Thymus (tissue), 14 donors: ENCODE measurements at places on chromosomes 1 and 21.
A peak's percentile ranks its signal among the peaks of the same experiment; 100 is the strongest.

GRCh38 chr1:14777516-14778506 lies 179.3 kb downstream of the KAZN start:
- DNase-seq: no peak

GRCh38 chr21:30979054-30979453 lies 59.2 kb downstream of the KRTAP19-8 start:
- DNase-seq: no peak

GRCh38 chr21:35754583-35754982 lies 305.7 kb downstream of the SETD4 start:
- no peak for DNase-seq

GRCh38 chr1:9558946-9559545 lies 19.8 kb downstream of the SLC25A33 start:
- DNase-seq: no peak

- peak; percentile 35 for DNase-seq
Observed at GRCh38 chr1:212981571-212982328, 31.4 kb downstream of the VASH2 start.

GRCh38 chr1:51305371-51305823 lies 25.0 kb downstream of the TTC39A start:
- DNase-seq: no peak

DNA sequence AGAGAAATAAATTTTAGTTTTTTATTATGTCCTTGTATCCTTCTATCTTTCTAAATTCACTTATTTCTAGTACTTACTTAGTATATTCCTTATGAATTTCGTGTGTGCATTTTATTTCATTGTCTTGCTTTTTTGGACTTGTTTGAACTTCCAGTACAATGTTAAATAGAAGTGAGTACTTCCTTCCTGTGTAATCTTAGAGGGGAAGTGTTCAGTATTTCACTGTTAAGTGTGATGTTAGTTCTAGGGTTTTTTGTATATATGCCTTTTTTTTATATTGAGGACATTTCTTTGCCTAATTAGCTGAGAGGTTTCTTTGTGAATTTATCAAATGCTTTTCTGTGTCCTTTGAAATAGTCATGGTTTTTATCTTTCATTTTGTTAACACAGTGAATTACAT lies 10.7 kb downstream of the LYPLAL1 start:
- no peak for DNase-seq

GRCh38 chr1:19476450-19477190 lies 8.7 kb downstream of the CAPZB start:
- DNase-seq: no peak

- no peak for DNase-seq
Observed at GRCh38 chr1:84884671-84885389, 8.2 kb downstream of the LPAR3 start.

GRCh38 chr1:212700892-212701819 lies 1.5 kb upstream of the BATF3 start:
- no peak for DNase-seq

DNA sequence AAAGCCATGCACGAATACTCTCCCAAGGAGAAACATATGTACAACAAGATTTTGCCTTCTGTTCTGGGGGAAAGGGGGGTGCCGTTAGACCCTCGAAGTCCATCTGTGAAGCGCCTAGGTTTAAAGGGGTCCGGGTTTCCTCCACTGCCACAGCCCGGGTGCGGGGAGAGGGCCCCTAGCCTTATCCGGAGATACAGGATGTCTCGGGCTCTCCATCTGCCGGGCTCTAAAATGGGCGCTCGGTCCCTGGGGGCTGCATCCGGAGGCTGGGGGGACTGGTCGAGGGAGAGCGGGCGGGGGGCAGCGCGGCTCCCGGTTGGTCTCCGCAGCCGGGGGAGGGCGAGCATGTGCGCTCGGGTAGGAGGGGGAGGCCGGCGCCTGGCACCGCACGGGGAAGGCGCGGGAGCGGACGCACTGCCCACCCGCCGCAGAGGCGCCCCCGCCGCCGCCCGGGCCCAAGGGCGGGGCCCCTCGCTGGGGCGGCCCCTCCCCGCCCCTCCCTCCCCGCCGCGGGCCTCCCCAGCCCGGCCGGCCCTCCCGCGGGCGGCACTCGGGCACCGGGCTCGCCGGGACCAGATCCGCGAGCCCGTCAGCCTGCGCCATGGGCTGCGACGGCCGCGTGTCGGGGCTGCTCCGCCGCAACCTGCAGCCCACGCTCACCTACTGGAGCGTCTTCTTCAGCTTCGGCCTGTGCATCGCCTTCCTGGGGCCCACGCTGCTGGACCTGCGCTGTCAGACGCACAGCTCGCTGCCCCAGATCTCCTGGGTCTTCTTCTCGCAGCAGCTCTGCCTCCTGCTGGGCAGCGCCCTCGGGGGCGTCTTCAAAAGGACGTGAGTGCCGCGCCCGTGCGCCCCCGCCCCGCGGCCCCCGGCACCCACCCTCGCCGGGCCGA lies 63.1 kb downstream of the ELK4 start:
- DNase-seq: no peak

GRCh38 chr1:75503221-75503974 lies 107.5 kb downstream of the SLC44A5 start:
- no peak for DNase-seq

DNA sequence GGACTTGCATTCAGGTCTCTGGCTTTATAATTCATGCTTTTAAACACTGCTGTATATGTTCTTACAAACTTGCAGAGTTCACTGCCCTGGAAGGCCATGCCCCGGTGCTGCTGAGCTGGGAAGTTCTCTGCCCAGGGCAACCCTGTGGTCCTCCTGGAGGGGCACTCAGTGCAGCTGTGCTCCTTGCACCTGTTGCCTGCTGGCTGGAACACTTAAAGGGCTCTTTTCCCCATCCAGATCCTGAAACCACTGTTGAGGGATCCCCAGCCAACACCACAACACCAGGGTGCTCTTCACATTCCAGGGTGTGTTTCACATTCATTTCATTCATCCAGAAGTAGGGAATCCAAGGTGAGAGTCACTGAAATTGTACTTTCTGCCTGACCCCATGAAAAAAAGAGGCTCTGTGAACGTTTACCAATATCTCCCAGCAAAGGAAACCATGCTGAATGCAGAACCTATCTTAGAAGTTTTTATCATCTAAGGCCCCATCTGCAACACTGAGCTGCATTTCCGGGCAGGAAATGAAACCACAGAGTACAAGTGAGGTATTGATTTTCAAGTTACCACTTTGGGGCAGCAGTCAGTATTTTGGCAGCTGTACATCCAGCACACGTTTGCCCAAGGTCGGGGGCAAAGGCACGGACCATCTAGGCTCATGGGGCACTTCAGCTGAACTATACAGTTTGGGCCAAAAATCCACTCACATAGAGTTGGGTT lies 16.4 kb upstream of the KIAA0040 start:
- DNase-seq: peak; percentile 83

DNA sequence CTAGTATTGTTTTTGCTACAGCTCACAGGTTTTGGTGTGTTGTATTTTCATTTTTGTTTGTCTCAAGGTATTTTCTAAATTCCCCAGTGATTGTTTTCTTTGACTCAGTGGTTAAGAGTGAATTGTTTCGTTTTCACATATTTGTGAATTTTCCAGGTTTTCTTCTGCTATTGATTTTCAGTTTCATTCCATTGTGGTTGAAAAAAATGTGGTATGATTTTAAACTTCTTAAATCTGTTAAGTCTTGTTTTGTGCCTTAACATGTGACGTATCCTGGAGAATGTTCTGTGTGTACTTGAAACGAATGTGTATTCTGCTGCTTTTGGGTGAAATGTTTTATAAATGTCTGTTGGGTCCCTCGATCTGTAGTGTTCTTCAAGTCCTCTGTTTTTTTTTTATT lies 117.9 kb downstream of the KIF26B start:
- no peak for DNase-seq

DNA sequence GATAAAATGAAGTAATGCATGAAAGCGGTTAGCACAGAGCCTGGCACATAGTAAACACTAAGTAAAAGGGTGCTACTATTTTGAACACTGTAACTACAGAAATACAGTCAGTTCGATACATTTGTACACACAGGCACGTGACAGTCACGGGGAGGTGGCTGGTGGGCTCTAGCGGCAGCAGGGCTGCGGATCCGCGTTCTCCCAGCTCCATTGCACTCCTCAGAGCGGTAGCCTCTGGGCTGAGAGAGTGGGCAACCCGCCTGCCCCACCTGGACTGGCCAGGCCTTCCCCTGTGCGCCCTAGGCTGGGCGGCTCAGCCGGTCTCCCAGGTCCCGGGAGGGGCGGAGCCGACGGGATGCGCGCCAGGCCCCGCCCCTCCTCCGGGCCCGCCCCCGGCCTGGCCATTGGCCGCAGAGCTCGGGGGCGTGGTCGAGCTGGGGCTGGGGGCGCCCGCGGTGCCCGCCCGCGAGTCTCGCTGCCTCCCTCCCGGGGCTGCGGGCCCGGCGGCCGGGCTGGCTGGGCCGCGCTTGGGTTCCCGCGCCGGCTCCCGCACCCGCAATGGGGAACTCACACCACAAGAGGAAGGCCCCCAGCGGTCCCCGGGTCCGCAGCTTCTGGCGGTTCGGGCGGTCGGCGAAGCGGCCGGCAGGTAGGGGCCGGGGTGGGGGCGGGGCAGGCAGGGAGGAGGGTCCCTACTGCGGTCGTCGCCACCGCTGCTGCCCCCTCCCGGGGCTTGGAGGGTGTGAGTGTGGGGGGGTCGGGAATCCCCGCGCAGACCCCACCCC lies 51.2 kb upstream of the SYNC start:
- peak; percentile 59 for DNase-seq

- no peak for DNase-seq
Observed at GRCh38 chr1:119535381-119535780, 28.4 kb downstream of the HSD3B1 start.

DNA sequence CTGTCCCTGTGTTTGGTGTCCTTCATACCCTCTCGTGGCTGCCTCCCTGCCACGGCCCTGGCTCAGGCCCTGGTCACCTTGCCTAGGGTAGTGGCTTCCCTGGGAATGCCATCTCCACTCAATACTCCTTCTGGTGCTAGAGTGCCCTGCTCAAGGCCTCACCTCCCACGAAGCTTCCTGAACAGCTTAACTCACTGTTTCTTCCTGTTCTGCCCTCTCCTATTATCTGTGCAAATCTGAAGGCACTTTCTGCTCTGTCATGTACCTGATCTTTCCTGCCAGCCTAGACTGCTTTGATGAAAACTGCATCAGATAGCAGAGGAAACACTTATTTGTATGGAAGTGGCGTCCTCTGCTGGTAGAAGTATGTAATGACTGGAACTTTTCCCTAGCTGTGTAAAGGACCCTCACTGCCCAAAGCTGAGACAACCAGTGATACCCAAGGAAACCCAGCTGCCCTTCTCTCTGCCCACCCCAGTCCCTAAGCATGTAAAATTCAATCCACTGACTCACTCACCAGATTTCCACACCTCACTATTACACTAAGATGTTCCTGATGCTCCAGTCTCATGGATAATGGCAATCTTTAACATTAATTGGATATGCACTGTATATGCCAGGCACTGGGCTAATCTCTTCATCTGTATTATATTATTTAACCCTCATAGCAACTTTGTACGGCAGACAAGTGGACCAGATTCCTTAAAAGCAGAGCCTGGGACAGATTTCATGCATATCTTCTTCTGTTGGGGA lies 36.2 kb upstream of the BTG2 start:
- DNase-seq: peak; percentile 84

DNA sequence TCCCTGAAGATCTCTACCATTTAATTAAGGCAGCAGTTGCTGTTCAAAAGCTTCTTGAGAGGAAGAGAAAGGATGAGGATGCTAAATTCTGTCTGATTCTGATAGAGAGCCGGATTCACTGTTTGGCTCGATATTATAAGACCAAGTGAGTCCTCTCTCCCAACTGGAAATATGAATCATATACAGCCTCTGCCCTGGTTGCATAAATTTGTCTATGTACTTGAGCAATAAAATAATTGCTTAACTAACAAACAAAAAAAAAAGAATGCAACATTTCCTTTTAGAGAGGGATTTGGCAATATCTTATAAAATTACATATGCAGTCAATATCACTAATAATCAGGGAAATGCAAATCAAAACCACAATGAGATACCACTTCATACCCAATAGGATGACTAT lies 26.8 kb downstream of the ALDH9A1 start:
- no peak for DNase-seq

DNA sequence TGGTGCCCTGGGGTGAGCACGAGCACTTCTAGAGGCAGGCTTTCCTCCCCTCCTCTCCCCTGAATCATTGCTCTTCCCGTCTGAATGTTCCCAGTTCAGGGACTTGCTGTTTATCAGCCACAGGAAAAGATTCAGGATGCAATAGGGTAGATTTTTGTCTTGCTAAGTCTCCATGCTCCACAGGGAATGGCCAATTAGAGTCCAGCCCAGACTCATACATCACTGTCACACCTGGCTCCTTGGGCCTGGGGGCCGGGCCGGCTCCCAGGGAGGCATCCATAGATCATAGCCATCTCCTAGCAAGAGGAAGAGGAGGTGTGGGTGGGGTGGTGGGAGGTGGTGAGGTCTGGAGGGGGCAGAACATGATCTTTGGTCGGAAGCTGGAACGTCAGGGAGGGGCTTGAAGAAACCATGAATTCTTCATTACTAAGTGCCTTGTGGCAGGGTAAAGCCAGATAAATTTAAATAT lies 83.4 kb downstream of the LRRN2 start:
- DNase-seq: no peak

DNA sequence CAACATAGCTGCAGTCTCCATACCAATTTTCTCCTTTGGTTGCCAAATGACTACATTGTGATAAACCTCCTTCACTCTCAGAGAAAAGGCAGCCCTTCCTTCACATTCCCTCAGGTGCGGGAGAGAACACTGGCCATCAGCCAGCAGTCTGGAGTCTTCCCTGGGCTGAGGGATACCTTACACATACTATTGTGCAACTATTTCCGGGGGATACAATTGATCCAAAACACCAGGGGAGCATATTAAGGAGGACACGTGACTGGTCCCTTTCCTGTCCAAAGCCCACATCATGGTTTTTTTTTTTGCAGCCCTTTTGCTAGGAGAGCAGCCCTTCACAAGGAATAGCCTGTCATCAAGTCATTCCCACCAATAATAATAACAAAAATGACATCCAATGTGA lies 172.1 kb upstream of the ZRANB2 start:
- no peak for DNase-seq

DNA sequence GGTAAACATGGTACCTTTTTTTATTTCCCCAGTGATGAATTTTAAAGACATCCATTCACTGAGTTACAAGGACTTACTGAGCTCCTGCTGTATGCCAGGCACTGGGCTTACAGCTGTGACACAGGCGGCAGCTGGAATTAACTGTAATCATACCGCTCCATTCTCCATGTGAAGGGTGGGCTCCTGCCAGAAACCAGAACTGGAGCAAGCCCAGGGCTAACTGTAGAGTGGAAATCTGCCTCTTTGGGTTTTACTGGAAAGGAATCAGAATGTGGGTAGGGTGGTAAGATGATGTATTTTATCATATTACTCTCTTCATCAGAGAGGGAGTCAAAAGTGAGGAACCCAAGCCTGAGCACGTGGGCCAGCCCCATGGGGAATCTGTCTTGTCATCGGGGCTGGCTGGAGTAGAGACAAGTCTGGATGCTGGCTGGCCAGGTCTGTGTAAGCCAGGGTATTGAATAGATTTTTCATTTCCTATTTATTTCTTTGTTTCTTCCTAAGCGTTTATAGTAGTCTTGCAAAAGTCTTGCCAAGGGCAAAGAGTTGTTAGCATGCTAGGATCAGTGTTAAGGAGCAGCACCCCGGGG lies 21.5 kb downstream of the FGGY start:
- no peak for DNase-seq

GRCh38 chr1:220893701-220894024 lies 14.4 kb downstream of the HLX start:
- no peak for DNase-seq
